SJSA1 (cell line): ENCODE measurements at places on chromosomes 1 and 21.

DNA sequence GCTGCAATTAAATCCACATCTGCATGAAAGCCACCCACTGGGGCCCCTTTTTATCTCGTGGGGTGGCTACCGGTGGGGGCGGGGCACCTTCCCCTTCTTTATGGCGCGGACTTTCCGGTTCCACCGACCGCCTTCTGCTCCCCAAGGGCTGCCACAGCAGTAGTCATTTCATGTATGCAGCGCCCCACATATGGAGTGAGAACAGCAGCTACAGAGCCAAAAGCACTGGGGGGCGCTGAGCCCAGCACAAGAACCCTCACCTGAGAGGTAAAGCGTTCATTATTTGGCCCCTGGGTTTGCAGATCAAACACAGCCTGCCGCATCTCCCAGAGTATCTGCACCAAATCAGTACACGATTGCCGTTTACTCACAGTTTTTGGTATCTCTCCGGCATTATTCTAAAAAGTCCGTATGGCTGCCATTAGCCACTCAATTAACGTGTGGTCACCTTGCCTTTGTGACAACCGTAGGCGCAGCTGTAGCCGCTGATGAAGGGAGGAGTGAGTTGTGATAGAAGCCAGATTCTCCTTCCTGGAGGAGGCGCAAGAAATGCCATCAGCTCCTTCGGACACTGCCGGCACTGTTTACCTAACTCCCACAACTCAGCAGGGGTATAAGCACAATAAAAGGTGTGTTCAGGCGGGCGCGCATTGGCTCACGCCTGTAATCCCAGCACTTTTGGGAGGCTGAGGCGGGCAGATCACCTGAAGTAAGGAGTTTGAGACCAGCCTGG lies 30.4 kb upstream of the CR2 start:
- no peak for DNase-seq

- DNase-seq, result no peak
These were observed at the start of gene TMEM125 for GRCh38 chr1:43269627-43270375. Gene TMEM125, plus strand, starts transcription at chr1:43269983. Its CDS starts 2,740 bp downstream, at chr1:43272723.

GRCh38 chr1:198647055-198647454 lies 8.2 kb downstream of the PTPRC start:
- DNase-seq, result no peak

DNA sequence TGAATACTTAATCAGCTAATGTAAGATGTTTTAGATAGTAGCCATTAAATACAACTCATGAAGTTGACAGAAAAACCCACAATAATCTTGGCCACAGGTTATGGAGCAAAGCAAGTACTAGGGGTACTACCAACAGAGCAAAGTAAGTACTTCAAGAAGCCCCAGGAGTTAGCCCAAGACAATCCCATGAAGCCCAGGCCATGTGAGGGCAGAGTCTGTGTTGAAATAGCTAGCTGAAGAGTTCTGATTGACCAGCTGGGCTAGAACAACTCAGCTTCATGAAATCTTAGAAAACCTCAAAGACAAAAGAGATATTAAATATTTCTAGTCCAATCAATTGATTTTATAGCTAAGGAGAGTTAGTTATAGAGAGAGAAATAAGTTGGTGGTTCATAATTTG lies 212.9 kb upstream of the HOOK1 start:
- DNase-seq, result no peak

DNA sequence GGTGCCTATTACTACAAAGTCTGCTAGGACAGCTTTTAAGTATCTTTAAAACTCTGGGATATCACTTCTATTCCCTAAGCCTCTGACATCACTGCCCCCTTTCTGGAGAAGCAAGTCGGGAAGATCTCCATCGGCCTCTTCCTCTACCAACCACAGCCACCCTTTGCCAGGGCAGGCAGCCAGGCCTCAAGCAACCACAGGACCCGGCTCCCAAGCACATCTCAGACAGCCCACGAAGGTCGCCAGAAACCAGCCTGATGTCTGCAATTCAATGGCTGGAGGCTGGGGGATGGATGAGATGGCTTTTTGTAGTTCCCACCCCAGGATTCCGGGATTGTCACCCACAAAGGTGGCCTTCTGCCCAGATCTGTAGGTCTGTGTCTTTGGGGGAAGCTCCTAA lies 70.7 kb downstream of the LGR6 start:
- DNase-seq, result no peak

GRCh38 chr1:217052626-217053025 lies 329.4 kb upstream of the ESRRG start:
- DNase-seq, result no peak

DNA sequence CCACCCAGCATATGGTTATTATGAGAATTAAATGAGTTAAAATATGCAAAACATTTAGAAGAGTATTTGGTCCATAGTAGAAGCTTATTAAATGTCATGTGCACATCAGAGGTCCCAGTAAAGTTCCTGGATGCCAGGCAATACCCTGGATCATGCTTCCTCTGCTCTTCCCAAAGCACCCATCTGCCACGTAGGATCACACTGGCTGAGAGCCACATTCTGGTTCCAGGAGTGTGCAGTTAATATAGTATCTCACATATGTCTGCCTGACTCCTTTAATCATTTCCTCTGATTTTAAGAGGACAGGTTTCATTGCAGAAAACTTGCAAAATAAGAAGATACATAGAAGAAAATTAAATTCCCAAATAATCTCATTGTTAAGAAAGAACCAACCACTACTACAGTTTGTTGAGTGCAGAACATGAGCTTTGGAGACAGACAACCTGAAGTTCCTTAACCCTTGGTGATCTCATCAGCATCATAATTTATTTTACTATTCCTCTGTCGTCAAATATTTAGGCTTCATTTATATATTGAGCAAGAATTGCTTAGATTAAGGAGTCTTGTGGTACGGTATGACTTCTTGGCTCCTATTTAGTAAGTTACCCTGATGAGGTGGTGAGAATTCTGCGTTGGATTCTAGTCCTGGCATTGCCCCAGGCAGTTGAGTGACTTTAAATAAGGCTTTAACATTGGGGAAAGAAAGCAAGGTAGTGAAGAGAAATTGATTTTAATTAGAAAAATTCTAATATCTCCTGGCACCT lies 12.3 kb downstream of the SGIP1 start:
- DNase-seq, result no peak

GRCh38 chr1:193674292-193674944 lies 488.0 kb upstream of the B3GALT2 start:
- no peak for DNase-seq

DNA sequence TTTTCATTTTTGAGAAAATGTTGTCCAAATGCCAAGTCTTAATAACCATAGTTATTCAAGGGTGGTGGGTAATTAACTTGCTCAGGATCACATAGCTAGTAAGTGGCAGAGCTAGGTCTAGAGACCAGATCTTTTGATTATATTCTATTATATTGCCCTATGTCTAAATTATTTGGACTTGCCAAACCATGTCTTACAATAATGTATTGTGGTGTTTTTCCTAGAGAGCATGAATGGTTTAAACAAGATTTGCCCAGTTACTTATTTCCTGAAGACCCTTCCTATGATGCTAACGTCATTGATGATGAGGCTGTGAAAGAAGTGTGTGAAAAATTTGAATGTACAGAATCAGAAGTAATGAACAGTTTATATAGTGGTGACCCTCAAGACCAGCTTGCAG lies 58.6 kb downstream of the PRKAA2 start:
- DNase-seq, result no peak

GRCh38 chr1:178189814-178190213 lies 95.9 kb downstream of the RASAL2 start:
- peak; percentile 25 for DNase-seq

- no peak for DNase-seq
These were observed 131.1 kb downstream of the HLCS start for GRCh38 chr21:36835383-36835795.

GRCh38 chr1:226981386-226981817 lies 41.3 kb downstream of the COQ8A start:
- no peak for DNase-seq

GRCh38 chr1:156914440-156914856 lies 6.0 kb upstream of the LRRC71 start:
- no peak for DNase-seq

- peak; percentile 94 for DNase-seq
These were observed 1.2 kb downstream of the S100A10 start for GRCh38 chr1:151992303-151993083.

DNA sequence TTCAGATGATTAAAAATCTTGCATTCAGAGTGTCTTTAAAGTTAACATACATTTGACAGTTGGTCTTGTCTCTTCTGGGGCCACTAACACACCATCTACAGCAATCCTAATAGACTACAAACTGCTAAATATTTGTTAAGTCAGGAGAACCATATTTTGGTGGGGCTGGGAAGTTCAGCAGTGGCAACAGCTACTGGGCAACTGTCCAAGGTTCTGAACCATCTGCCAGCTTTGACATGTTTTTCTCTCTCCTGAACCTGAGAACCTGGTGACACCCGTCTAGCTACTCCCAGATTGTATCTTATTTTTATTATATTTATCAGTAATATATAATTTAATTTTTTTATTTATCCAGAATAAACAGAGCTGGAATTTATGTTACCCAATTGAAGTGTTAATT lies 199.0 kb upstream of the DPYD start:
- no peak for DNase-seq

- DNase-seq, result peak; percentile 61
These were observed 10.5 kb upstream of the TARS2 start for GRCh38 chr1:150476754-150477153.

- DNase-seq, result no peak
These were observed 83.5 kb downstream of the NPHP4 start for GRCh38 chr1:5908461-5909375.

DNA sequence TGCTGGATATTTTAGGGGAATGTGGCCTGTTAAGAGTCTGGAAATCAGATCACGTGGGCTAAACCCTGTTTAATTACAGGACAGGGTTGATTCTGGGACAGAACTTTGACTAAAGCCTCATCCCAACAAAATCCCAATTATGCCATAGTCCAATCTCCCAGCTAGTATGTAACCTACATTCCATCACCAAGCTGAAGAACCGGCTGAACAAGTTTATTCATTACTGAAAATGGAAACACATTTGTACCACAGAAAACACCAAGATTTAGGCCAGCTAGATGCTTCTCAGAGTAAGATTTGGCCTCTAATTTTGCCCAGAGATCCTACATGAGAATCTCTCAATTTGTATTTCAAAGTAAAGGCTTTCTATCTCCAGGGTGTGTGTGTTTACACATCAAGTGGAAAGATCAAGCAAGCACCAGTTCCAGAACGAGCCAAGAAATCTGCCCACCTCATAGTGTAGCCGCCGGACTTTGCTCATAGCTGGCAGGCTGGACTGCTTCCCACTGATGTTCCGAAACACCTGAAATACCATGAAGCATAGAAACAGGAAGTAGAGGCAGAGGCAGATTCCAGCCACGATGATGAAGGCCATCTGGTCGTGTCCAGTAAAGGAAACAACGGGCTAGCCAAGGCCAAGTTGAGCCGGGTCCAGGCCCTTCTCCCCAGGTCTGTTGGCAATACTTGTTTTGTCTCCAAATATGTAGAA lies 86.8 kb downstream of the WLS start:
- no peak for DNase-seq

DNA sequence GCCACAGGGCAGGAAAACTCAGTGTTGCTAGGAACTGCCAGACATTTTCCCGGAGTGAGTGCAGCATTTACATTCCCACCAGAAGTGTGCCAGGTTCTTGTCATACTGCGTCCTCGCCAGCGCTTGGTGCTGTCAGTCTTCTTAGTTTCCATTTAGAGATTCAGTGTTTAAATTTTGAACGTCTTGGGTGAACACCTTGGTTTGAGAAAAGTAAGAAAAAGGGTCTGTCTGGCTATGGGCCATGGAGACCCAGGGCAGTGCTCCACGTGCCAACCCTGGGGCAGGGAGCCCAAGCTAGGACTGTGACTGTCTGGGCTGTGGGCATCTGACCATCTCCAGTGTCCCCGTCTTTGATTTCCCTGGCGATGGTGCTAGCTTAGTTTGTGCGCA lies 16.0 kb downstream of the IBA57 start:
- no peak for DNase-seq

GRCh38 chr1:46718340-46718726 lies 581 bp downstream of the EFCAB14 start:
- no peak for DNase-seq

GRCh38 chr21:34189506-34189905 lies 116.1 kb downstream of the MRPS6 start:
- no peak for DNase-seq

- DNase-seq, result no peak
These were observed 744 bp upstream of the WDR26 start for GRCh38 chr1:224435318-224435763.

GRCh38 chr21:32406405-32406804 lies 6.1 kb upstream of the EVA1C start:
- no peak for DNase-seq

DNA sequence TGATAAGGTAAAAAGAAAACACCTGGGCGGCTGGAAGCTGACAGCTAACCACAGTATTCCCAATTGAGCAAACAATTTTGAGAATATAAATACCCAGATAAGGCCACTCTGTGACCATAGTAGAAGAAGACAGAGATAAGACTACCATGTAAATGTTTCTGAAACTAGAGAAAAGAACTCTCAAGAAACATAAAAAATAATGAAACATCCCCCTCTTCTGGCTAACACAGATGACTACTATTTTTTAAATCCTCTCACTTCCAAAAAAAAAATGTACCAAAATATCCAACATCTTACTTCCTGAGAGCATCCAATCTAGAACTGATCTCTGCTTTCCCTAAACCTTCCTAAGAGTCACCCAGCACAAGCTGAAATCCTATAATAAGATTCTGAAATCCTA lies 125.9 kb downstream of the HFM1 start:
- DNase-seq, result no peak

DNA sequence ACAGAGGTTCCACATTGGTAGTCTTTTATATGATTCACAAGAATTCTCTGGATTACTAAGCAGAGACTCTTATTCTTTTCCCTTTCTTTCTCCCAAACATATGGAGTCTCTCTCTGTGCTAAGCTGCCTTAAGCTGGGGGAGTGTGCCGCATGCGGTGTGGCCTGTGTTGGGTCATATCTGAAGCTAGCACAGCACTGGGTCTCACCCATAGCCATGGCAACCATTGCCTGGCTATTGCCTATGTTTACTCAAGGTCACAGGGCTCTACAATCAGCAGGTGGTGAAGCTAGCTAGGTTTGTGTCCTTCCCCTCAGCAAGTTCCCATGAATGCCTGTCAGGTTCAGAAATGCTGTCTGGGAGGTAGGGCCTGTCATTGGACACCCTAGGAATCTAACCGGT lies 73.6 kb upstream of the ZRANB2 start:
- DNase-seq, result no peak

DNA sequence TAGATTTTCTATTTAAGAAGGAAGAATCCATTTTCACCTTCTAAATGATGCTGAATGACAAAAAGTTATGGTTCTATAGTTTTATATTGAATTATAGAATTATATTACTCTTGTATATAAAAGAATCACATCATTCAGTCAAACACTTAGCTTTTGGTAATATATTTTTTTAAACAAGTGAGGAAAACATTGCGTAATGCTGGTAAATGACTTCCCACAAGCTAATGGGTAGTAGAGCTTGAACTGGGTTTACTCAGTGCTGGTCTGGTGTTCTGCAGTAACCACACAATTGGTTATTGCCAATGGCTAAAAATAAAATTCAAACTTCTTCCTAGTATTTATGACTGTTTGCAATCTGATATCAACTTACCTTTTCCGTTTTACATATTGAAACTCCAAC lies 10.6 kb upstream of the GIPC2 start:
- no peak for DNase-seq
